ENCODE measurements at places on chromosomes 7 and 10.
A peak's percentile ranks its signal among the peaks of the same experiment; 100 is the strongest.

- DNase-seq: no peak
Measured at GRCh38 chr7:148135116-148135515, 455.4 kb upstream of the C7orf33 start.

GRCh38 chr7:30927559-30927958 is 15.9 kb downstream of the AQP1 start:
- DNase-seq: no peak

- no peak for DNase-seq
Measured at GRCh38 chr10:87105446-87106124, 10.6 kb downstream of the SHLD2 start.

DNA sequence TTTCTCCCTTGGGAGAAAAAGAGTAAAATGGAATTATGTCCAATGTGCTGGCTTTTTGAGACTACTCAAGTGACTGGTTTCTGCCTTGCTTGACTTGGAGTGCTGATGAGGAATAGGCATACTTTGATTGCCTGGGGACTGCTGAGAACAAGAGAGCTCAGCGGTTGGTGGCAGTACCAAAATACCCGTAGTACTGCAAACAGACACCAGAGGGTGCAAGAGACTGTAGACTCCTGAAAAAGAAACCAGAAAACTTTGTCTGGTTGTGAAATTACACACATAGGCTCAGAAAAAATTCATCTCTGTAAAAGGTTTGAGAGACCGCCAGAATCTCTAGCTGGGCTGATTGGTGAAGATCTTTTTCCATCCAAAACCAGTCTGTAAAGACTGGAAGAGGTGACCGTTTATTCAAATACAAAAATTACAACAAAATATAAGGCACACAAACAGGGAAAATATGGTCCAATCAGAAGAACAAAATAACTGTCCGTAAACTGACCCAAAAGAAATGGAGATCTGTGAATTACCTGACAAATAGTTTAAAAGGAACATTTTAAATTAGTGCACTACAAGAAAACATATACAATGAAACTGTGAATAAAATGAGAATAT is 18.5 kb downstream of the BICC1 start:
- peak; percentile 12 for DNase-seq

- no peak for DNase-seq
Measured at GRCh38 chr7:16548428-16548827, 21.8 kb downstream of the LRRC72 start.
